ENCODE measurements at places on chromosomes 6 and 20.
A peak's percentile ranks its signal among the peaks of the same experiment; 100 is the strongest.

GRCh38 chr6:101779051-101779844 is 385.7 kb downstream of the GRIK2 start:
- no peak for DNase-seq
- no peak overlapping the region for H3K4me3 ChIP-seq
- peaks cover 1% of the 10 kb centered on the region for H3K36me3 ChIP-seq
- peaks cover 5% of the 10 kb centered on the region for H3K4me1 ChIP-seq
- no peaks in the 10 kb centered on the region for H3K27me3 ChIP-seq

- peak overlapping the region; percentile 92 for H3K4me3 ChIP-seq
- DNase-seq, result no peak
- no peaks in the 10 kb centered on the region for H3K36me3 ChIP-seq
- H3K27ac ChIP-seq, result peak overlapping the region; percentile 100
- peaks cover 39% of the 10 kb centered on the region for H3K4me1 ChIP-seq
Measured at GRCh38 chr6:32195902-32196681, 3.6 kb upstream of the GPSM3 start.

GRCh38 chr6:162973151-162973872 is 245.5 kb downstream of the PACRG start:
- no peak for DNase-seq
- no peaks in the 10 kb centered on the region for H3K36me3 ChIP-seq
- no peak overlapping the region for H3K27ac ChIP-seq
- H3K4me1 ChIP-seq, result peaks cover 1% of the 10 kb centered on the region

DNA sequence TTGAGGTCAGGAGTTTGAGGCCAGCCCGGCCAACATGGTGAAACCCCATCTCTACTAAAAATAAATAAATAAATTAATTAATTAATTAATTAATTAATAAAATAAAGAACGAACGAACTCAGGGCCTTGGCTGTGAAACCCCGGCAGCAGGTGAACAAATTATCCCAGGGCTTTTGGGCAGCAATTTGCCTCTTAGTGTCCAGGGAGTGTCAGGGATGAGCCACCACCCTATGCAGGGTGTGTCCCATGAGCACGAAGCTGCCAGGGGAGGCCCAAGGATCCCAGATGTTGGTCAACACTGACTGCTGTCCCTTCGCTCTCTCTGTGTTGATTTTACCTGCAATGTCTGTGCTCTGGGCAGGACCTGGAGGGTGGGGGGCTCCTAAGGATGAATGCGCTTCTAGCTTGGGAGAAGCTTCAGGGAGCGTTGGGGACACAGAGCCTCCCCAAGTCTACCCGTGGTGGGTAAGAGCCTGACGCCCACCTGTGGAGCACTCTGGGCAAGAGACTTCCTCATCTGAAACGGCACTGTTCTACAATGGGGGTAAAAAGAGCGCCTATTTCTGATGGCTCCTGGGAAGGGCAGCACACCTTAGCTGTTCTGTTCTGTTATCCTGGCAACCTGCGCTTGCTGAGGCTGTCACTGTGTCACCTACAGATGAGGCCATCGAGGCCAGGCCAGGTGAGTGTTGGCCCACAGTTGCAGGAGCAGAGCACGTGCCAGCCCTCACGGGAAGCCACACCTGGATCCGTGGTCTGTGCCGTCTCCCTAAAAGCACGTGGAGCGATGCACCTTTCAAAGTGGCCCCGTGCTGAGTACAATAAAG is 125.5 kb upstream of the CDH4 start:
- H3K36me3 ChIP-seq, result no peaks in the 10 kb centered on the region
- H3K27ac ChIP-seq, result no peak overlapping the region
- H3K4me3 ChIP-seq, result no peak overlapping the region
- H3K4me1 ChIP-seq, result peaks cover 6% of the 10 kb centered on the region

- H3K4me3 ChIP-seq, result no peak overlapping the region
- no peak for DNase-seq
- H3K36me3 ChIP-seq, result no peaks in the 10 kb centered on the region
- peaks cover 9% of the 10 kb centered on the region for H3K4me1 ChIP-seq
- no peaks in the 10 kb centered on the region for H3K27me3 ChIP-seq
- no peak overlapping the region for H3K27ac ChIP-seq
Measured at GRCh38 chr6:17001188-17001587, 100.7 kb upstream of the STMND1 start.

- H3K27ac ChIP-seq, result peak overlapping the region; percentile 90
- peaks cover 16% of the 10 kb centered on the region for H3K36me3 ChIP-seq
- no peak for DNase-seq
- peaks cover 57% of the 10 kb centered on the region for H3K4me1 ChIP-seq
Measured at GRCh38 chr6:83215131-83216047, 22.2 kb downstream of the RWDD2A start.

DNA sequence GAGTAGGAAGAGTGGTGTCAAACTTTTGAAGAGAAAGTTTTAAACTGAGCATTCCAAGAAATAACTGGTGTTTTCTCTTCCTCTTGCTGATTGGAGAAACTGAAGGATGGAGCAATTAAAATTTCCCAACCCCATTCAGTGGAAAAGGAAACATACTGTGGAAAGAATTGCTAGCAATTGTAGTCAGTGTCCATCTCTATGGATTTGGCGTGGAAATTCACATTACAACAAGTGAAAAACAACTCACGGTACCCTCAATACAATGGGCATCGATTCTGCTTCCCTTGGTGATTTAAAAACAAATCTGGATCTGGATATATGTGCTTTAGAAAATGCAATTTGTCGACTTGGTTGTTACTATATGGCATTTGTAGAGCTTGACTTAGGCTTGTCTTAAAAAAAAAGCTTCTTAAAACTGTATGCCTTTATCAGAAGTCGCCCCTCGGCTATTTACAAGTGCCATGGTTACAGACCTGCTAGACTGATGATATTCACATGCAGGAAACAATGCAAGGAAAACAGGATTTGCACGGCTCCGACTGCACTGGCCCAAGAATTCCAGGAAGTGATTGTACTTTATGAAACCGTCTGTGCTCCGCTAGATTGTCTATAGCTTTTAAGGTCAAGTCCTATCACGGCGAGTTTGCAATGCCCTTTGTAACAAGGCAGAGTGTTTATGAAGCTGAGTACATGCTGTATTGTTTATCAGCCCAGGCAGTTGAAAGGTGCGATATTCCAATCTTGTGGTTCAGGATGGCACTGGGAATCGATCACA is 131.7 kb upstream of the PHACTR1 start:
- H3K4me1 ChIP-seq, result peaks cover 22% of the 10 kb centered on the region
- H3K27ac ChIP-seq, result no peak overlapping the region
- no peak overlapping the region for H3K4me3 ChIP-seq
- no peak for DNase-seq
- H3K27me3 ChIP-seq, result no peaks in the 10 kb centered on the region

- peaks cover 11% of the 10 kb centered on the region for H3K4me1 ChIP-seq
- no peak overlapping the region for H3K27ac ChIP-seq
- no peak for DNase-seq
- no peaks in the 10 kb centered on the region for H3K27me3 ChIP-seq
Measured at GRCh38 chr6:51678274-51678673, 409.1 kb downstream of the PKHD1 start.

- peaks cover 16% of the 10 kb centered on the region for H3K27me3 ChIP-seq
- H3K4me3 ChIP-seq, result peak overlapping the region; percentile 72
- no peak overlapping the region for H3K27ac ChIP-seq
Measured at GRCh38 chr6:110039981-110040383, 61.9 kb downstream of the GPR6 start.

GRCh38 chr20:62339647-62340062 is 27.5 kb downstream of the LAMA5 start:
- H3K4me3 ChIP-seq, result no peak overlapping the region
- DNase-seq, result no peak
- peaks cover 34% of the 10 kb centered on the region for H3K36me3 ChIP-seq
- H3K27me3 ChIP-seq, result no peaks in the 10 kb centered on the region

- H3K36me3 ChIP-seq, result peaks cover 9% of the 10 kb centered on the region
- H3K4me3 ChIP-seq, result no peak overlapping the region
- H3K27ac ChIP-seq, result no peak overlapping the region
- no peaks in the 10 kb centered on the region for H3K4me1 ChIP-seq
- DNase-seq, result no peak
Measured at GRCh38 chr20:45372646-45373352, 5.3 kb downstream of the TP53TG5 start.

GRCh38 chr20:21826976-21827375 is 121.5 kb downstream of the PAX1 start:
- no peak overlapping the region for H3K27ac ChIP-seq
- peaks cover 4% of the 10 kb centered on the region for H3K27me3 ChIP-seq
- no peaks in the 10 kb centered on the region for H3K4me1 ChIP-seq
- H3K4me3 ChIP-seq, result no peak overlapping the region

GRCh38 chr6:31581434-31582229 is 592 bp downstream of the LTB start:
- DNase-seq, result no peak
- peak overlapping the region; percentile 58 for H3K27ac ChIP-seq
- no peaks in the 10 kb centered on the region for H3K36me3 ChIP-seq
- peaks cover 16% of the 10 kb centered on the region for H3K4me1 ChIP-seq

DNA sequence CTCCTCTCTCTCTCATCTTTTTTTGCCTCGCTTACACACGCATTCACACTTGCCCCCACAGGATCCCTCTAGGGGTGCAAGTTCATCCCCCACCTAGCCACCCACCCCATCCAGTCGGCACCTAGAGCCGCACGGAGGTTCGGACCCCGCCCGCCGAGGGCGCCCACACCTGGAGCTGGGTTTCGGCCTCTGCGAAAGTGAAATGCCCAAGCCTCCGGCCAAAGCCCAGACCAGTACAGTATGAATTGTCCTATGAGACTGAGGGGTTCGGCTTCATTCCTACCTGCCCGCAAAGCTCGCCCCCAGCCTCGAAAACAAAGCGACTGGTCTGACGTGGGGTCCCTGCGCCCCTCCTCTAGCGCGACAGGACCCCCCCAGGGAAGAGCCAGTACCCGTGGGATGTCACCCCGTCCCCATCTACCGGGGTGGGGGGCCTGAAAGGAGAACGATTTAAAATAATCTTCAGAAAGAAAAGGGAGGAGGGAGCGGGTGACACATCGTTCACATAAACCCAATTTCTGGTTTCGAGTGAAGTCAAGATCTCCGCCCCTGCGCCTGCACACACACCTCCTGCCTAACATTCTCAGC is 1.5 kb downstream of the TFAP2A start:
- H3K4me1 ChIP-seq, result peaks cover 51% of the 10 kb centered on the region
- no peak for DNase-seq
- H3K4me3 ChIP-seq, result peak overlapping the region; percentile 81
- H3K36me3 ChIP-seq, result peaks cover 8% of the 10 kb centered on the region
- H3K27ac ChIP-seq, result peak overlapping the region; percentile 49

DNA sequence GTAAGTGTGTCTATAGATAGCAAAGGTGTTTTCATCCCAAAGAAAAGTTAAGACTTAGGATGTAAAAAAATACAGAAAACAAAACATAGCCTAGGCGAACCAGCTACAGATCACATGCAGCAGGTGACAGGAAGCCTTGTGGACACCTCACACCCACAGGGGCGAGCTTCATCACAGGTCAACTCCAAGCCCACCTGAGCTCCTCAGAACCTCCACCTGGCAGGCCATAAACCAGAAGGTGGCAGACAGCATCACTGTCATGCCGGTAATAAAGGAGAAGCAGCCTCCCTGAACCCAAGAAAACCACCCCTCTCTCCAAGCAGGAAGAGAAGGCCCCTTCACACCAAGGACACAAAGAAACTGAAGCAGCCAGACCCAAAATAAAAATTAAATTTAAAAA is 1.0 kb downstream of the RALGAPA2 start:
- peak overlapping the region; percentile 89 for H3K4me3 ChIP-seq
- H3K36me3 ChIP-seq, result no peaks in the 10 kb centered on the region
- no peaks in the 10 kb centered on the region for H3K27me3 ChIP-seq

DNA sequence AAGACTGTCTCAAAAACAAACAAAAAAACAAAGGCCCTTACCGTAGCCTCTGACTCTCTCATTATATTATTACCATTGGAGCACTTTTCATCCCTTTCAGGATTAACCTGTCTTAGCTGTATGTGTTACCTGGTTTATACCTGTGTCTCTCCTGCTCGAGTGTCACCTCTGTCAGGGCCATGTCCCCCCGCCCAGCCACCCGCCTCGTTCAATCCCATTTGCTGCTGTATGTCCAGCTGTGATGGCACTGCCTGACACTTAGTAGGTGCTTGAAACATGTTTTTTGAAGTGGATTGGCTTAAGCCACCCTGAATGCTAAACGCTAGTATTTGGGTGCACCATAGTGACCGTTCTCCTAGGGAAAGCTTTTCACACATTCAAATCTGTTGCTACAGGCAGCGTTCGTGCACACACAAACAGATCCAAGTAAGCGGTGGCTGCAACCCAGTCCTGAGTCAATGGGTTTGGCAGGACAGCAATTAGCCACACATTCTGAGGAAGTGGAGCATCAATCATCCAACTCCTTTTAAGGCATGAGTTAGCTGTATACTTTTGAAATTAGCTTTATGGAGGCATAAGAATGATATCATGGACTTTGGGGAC is 98.9 kb upstream of the ZNF217 start:
- no peaks in the 10 kb centered on the region for H3K27me3 ChIP-seq
- peaks cover 4% of the 10 kb centered on the region for H3K4me1 ChIP-seq
- no peaks in the 10 kb centered on the region for H3K36me3 ChIP-seq
- no peak for DNase-seq
- H3K4me3 ChIP-seq, result no peak overlapping the region
- no peak overlapping the region for H3K27ac ChIP-seq

- DNase-seq, result no peak
- no peak overlapping the region for H3K4me3 ChIP-seq
- H3K27me3 ChIP-seq, result peaks cover 3% of the 10 kb centered on the region
- H3K4me1 ChIP-seq, result no peaks in the 10 kb centered on the region
- no peak overlapping the region for H3K27ac ChIP-seq
Measured at GRCh38 chr6:82385961-82386360, 22.3 kb downstream of the TPBG start.

- no peak for DNase-seq
- no peaks in the 10 kb centered on the region for H3K27me3 ChIP-seq
- H3K4me3 ChIP-seq, result no peak overlapping the region
- no peaks in the 10 kb centered on the region for H3K36me3 ChIP-seq
- H3K27ac ChIP-seq, result no peak overlapping the region
- H3K4me1 ChIP-seq, result no peaks in the 10 kb centered on the region
Measured at GRCh38 chr6:112372226-112372806, 25.2 kb downstream of the RFPL4B start.

DNA sequence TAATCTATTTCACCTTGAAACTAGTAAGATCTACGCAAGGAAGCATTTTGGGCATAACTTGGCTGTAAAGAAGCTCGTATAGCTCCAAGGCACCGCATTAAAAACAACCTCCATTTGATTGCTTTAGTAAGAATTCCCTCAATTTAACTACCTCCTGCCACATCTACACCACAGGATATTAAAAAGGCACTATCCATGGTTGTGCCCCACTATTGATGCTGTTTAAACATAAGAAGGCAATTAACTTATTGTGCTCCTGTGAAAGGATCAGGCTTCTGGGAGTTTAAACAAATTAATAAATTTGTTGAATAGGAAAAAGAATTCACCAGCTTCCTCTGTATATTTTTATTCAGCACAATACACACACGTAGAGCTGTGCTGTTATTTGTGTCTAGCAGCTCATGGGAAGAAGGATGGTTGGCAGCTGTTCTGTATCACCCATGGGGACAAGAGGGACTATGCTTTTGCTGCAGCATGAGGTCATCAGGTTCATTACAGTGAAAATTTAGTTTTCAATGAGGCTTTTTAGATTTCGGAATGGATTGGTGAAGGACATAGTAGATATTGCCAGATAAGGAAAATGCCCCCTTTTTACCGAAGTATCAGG is 513.3 kb downstream of the HAO1 start:
- peaks cover 3% of the 10 kb centered on the region for H3K27me3 ChIP-seq
- no peak for DNase-seq
- H3K4me3 ChIP-seq, result no peak overlapping the region
- no peaks in the 10 kb centered on the region for H3K4me1 ChIP-seq

All from chondrocyte (in vitro differentiated cells).